Sigmoid colon (tissue), 7 donors: ENCODE measurements at places on chromosomes 5 and 9.

- no peak for DNase-seq
These were observed 17.6 kb upstream of the AGGF1 start for GRCh38 chr5:77012601-77013000.

- DNase-seq: no peak
These were observed 342.3 kb downstream of the MED10 start for GRCh38 chr5:6036006-6036405.

- DNase-seq: no peak
These were observed 60.9 kb upstream of the RPL26L1 start for GRCh38 chr5:172898218-172898842.

- peak; percentile 65 for DNase-seq
These were observed 2.8 kb downstream of the PITX1 start for GRCh38 chr5:135030956-135031812.

GRCh38 chr5:66180282-66181155, 36.4 kb downstream of the SREK1 start:
- DNase-seq: no peak

GRCh38 chr9:137077010-137077747, at the start of gene UAP1L1:
Gene UAP1L1 (plus strand): TSS chr9:137077517. CDS start chr9:137077533, 16 bp downstream.
- peak; percentile 91 for DNase-seq

- no peak for DNase-seq
These were observed 28.4 kb upstream of the PRDM12 start for GRCh38 chr9:130635721-130636647.

DNA sequence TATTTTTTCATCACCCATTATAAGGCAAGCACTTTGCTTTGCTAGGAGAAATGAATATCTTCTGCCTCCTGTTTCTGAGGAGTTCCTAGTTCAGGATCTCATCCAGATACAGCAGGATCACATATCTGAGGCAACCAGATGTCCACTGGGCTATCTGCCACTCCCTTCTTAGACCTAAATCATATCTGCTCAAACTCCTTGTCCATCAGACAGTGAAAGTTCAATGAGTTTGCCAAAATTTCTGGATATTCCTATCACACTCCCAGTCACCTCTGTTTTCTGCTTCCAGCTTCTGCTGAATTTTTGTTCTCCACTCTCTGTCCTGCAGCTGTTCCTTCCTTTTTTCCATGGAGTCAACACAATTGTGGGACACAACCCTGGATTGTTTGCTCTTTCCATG, 54.2 kb upstream of the BASP1 start:
- no peak for DNase-seq

GRCh38 chr5:149413477-149414210, 34.6 kb upstream of the IL17B start:
- DNase-seq: peak; percentile 69

DNA sequence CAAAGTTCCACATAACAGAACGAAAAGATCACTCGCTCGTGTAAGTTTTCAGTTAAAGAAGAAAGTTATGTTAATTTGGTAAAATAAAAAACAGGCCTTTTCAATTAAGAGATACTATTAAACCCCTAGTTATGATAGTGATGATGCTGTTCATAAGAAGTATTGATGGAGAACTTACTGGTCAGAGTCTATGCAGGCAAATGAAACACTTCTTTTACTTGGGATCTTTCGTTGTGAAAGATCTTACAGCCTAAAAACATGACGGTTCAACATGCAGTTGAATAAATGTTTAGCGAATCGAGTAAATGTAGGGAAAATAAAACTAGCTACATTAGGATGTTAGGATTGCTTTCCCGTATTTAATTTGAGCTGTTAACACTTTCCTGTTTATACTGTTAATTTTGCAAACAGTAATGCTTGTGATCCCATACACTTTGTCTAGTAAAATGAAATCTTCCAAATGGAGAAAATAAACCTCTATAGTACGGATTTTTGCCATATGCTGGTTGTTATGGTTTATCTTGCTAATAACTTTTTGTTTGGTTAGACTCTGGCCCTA, 2.0 kb downstream of the RHOBTB3 start:
- no peak for DNase-seq

DNA sequence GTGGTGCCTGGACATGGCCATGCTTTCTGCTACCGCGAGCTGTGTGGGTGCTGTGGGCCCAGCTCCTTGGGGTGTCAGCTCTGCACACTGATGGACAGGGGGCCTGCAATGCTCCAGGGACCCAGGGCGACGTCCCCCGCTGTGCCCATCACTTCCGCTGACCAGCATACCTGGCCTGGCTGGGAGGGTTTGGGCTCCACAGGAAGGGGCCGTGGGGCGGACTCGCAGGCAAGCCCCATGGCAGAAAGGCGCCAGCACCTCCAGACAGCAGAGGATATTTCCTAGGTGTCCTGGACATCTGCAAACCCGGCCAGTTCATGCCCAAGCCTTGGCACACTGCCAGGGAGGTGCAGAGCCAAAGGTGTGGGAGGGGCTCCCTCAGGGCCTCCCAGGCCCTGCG, 295.8 kb upstream of the IRX4 start:
- no peak for DNase-seq

DNA sequence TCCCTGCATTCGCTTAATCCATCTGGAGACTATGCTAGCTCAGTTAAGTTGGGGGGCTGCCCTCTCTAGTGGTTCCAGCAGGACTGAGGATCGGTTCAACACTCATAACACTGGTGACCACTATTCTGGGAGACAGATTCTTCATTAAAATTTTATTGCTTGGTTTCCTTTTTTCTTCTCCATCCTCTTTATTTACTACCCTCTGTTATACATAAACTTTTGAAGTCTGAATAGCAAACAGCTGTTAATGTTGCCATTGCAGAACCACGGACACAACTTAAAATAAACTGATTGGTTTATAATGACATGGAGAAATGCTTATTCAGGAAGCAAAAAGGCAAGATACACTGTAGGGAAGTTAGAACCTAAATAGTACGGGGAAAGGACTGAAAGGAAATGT, 22.1 kb downstream of the IQGAP2 start:
- DNase-seq: no peak

- DNase-seq: no peak
These were observed 141.9 kb downstream of the CDK5RAP2 start for GRCh38 chr9:120438111-120438510.

- no peak for DNase-seq
These were observed 482.6 kb downstream of the DMAC1 start for GRCh38 chr9:7316967-7317366.

DNA sequence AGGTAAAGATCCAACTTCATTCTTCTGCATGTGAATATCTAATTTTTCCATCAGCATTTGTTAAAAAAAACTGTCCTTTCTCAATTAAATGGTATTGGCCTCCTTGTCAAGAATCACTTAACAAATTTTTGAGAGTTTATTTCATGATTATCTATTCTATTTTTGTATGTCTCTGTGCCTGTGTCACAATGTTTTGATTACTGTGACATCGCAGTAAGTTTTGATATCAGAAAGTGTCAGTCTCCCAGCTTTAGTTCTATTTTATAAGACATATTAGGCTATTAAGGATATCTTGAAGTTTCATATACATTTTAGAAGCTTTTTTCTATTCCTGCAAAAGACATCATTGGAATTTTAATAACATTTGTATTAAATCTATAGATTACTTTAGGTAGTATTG, 33.6 kb downstream of the GABRA6 start:
- DNase-seq: no peak

- DNase-seq: no peak
These were observed 405.3 kb upstream of the RGMB start for GRCh38 chr5:98368141-98368540.

DNA sequence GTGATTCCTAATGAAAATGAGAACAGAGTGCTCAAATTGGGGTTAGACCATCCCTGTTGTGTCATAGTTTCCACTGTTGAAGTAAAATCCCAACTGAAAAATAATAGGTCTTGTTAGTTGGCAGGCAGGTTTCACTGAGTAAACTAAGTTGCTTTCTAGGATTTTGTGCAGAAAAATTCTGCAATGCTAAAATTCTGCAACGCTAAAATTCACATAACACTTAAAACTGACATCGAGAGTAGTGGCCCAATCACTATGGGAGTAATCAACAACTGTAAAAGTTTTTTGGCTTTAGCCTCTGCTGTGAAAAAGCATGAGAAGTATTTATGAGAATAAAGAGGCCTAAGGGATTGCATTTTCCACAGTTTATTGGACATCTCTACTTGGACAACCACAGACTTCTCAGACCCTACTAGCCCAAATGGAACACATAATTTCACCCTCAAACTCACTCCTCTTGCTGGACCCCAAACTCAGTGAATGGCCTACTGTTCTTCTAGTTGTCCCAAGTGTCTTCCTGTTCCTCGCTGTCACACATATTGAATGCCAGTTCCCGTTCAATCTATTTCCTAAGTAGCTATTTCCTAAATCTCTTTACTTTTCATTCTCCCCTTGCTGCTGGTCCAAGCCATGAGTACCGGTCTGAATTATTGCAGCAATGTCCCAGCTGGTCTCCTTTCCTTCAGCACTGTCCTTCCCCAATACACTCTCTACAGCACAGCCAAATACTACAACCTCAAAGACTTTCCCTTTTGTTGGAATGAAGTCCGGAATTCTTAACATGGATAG, 355.4 kb downstream of the PDE4D start:
- DNase-seq: no peak

GRCh38 chr5:160379511-160379910, 9.1 kb upstream of the C1QTNF2 start:
- no peak for DNase-seq

DNA sequence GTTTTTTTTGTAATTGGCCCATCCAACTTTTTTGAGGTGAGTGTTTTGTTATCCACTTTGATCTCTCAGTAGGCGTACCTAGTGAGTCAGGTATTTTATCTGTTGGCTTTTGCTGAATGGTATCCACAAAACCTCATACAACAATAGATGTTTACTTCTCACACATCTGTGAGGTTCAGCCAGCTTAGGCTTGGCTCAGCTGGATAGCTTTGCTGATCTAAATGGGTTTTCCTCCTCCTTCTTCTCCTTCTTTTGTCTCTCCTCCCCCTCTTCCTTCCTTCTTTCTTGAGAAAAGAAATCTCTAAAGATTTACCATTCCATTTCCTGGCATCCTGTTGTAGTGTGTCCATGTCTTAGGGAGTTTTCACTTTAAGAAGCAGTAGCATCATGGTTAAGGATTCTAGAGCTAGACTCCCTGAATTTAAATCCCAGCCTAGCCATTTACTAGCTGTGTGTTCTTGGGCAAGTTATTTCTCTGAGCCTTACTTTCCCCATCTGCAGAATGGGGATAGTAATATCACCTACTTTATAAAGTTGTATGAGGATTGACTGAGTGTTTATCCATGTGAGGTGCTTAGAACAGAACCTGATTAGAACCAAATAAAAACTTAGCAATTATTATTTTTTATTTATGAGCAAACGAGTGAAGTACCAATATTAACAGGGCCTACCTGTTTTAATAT, 126.3 kb downstream of the ARHGAP26 start:
- no peak for DNase-seq

DNA sequence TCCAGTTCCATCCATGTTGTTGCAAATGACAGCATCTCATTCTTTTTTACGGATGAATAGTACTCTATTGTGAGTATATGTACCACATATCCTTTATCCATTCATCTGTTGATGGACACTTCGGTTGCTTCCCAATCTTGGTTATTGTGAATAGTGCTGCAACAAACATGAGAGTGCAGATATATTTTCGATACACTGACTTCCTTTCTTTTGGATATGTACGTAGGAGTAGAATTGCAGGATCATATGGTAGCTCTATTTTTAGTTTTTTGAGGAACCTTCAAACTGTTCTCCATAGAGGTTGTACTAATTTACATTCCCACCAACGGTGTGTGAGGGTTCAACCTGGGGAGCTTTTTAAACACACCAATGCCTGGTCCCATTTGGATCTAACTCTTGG, 22.3 kb downstream of the GALNT12 start:
- DNase-seq: no peak

DNA sequence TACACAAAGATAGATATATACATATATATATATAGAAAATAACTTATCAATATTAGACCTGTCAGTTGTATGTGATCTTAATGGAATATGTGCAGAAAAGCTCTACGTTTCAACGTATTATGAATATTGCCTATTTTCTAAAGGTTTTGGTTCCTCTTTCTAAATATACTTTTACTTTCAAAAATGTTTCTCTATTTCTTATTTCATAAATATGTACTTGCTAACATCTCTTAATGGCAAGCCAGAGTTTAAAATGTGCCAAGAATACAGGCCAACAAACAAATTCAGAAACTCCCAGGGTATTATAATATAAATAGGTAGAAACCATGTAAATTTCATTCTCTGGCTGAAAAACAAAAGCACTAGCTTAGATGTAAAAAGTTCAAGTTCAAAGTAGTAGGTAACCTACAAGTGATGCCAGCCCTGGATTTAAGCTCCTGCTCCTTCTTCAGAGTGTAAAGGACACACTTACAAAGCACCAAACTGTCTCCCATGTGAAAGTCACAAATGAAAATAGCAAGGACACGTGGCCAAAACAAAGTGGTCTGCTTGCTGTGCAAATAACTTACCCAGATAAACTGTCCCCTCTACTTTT, 685.1 kb upstream of the DMAC1 start:
- DNase-seq: no peak

DNA sequence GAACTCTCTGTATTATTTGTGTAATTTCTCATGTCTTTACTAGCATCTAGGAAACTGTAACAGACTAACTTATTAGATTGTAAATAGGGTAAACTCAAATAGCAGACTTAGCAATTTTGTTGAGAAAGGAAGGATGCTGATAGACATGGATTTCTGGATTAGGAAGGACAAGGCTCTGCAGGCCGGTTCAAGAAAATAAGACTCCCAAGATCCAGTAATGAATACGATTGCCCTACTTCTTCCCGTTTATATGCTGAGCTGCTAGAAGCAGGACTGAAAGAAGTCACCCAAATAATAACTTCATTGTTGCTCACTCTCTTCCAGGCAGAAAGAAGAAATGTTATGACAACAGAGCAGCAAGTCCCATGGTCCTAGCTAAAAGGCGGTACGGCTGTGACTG, 22.8 kb upstream of the C9orf40 start:
- no peak for DNase-seq

DNA sequence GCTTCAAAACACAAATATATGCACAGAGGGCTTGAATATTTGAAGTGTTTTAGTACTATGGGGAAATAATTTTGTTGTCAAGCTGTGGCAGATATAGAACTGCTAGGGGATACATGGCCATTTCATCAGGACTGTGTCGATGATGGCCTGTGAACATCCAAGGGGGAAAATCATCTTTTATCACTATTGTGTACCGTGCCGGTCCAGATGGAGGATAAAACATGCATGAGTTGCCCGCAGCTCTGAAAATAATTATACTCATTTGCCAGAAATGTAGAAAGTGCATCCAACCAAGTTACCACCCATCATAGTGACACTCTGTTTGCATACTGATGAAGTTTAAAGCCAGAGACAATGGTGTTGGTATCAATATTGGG, 405.9 kb downstream of the ZSWIM6 start:
- DNase-seq: no peak

- no peak for DNase-seq
These were observed 109.2 kb downstream of the DMXL1 start for GRCh38 chr5:119179857-119180641.
